ENCODE measurements at places on chromosomes 6 and 20. TPM values are rescaled to one million over a fixed set of nuclear protein-coding genes. Genes with fewer than 3 reads are reported as not detected.

Gene PSMB1
- total RNA-seq: 368 TPM

Gene SLC17A1
- total RNA-seq: not detected

Gene SLC35F1
- total RNA-seq: 2.1 TPM

Gene MOG
- not detected for total RNA-seq

Gene DYNLRB1
- total RNA-seq: 100 TPM

Gene SMOC2
- not detected for total RNA-seq

Gene JPH2
- 0.15 TPM for total RNA-seq

Gene APOBEC2
- total RNA-seq: not detected

Gene TULP1
- total RNA-seq: not detected

Gene ZNF831
- total RNA-seq: not detected

Gene CLVS2
- under 0.01 TPM for total RNA-seq

Gene ZFP57
- total RNA-seq: not detected

Gene TNF
- total RNA-seq: under 0.01 TPM

Gene C6orf58
- 0.46 TPM for total RNA-seq

Gene SIRPA
- total RNA-seq: 59.6 TPM

Gene SAMD5
- 3.3 TPM for total RNA-seq

Gene SMLR1
- total RNA-seq: not detected

Gene ADGRB3
- total RNA-seq: 0.33 TPM

Gene MYMX
- total RNA-seq: not detected

Gene SAMD3
- not detected for total RNA-seq

Gene TCP11
- not detected for total RNA-seq

Gene ERVFRD-1
- not detected for total RNA-seq

Gene THEMIS
- total RNA-seq: not detected

Gene MARCKS
- total RNA-seq: 86.7 TPM

Gene TCEA2
- 8.0 TPM for total RNA-seq

Gene EYA2
- not detected for total RNA-seq

Gene DUSP15
- 2.5 TPM for total RNA-seq

Gene PRSS16
- total RNA-seq: not detected

Gene KCNQ2
- total RNA-seq: not detected

Gene ADGRF5
- total RNA-seq: 0.34 TPM

Gene KIFC1
- total RNA-seq: 32.0 TPM

Gene MCCD1
- not detected for total RNA-seq

Gene DEFB124
- not detected for total RNA-seq

Gene DZANK1
- 1.4 TPM for total RNA-seq

Gene KHDRBS2
- not detected for total RNA-seq

Gene MYB
- total RNA-seq: 0.33 TPM

Gene CCN5
- total RNA-seq: 1.1 TPM

Gene NPEPL1
- 22.3 TPM for total RNA-seq

Gene REM1
- total RNA-seq: not detected

Gene EPHA7
- total RNA-seq: not detected

Gene AHCY
- 164 TPM for total RNA-seq

Gene ALDH8A1
- total RNA-seq: 0.69 TPM

Gene CNKSR3
- 5.7 TPM for total RNA-seq

Gene ADAT2
- 6.7 TPM for total RNA-seq

Gene COL9A3
- 0.69 TPM for total RNA-seq

Gene LBP
- not detected for total RNA-seq

Gene PTK6
- total RNA-seq: 0.15 TPM

Gene MPIG6B
- total RNA-seq: not detected

All from melanocyte of skin (primary cell).